MCF 10A (cell line): ENCODE measurements at places on chromosomes 5 and 9.

DNA sequence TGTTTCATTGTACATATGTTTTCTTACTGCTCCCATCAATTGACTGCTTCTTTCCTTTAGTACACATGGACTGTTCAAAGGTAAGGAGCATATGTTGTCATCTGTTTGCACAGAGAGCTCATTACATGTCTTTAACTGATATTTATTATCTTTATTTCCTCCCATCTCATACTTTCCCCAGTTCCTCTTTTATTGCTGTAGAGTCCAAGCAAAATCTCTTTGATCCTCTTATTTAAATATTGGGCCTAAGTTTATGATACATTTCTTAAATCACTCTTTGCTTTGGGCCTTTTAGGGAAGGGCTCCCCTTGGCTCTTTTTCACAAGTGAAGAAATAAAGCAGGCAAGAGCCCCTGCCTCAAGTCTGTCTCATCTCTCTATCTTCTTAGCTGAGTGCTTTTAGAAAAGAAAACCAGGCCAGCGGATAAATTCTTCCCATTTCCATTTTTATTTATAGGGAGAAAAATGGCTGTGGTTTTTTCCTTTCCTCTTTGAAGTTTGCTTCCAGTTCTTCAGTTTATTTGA, 152.4 kb downstream of the DOCK2 start:
- DNase-seq, result no peak

- DNase-seq, result no peak
These were observed 36.0 kb downstream of the UBE2D2 start for GRCh38 chr5:139597134-139597533.

DNA sequence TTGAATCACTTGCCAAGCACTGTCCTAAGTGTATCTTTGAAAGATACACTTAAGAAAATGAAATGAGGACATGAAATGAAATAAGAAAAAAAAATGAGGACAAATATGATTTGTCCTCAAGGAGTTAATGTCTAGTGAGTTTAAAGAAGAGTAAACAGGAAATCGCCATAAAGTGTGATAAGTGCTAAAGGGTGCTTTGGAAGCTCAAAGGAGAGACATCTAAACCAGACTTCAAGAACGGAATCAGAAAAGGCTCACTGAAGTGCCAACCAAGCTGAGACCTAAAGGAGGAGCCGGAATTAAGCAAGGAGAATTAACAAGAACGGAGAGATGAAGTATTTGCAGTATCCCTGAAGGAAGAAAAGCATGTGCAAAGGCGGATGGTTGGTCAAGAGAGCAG, 200.8 kb downstream of the CWC27 start:
- DNase-seq, result no peak

- no peak for DNase-seq
These were observed 9.8 kb downstream of the GCNT4 start for GRCh38 chr5:75042522-75042921.

GRCh38 chr9:7289773-7290172, 509.8 kb downstream of the DMAC1 start:
- no peak for DNase-seq

- DNase-seq, result no peak
These were observed 32.3 kb downstream of the MACIR start for GRCh38 chr5:103290846-103291245.

GRCh38 chr9:25449503-25449902, 228.7 kb downstream of the TUSC1 start:
- peak; percentile 1 for DNase-seq

- peak; percentile 71 for DNase-seq
These were observed 5.5 kb upstream of the DBN1 start for GRCh38 chr5:177478711-177479646.

DNA sequence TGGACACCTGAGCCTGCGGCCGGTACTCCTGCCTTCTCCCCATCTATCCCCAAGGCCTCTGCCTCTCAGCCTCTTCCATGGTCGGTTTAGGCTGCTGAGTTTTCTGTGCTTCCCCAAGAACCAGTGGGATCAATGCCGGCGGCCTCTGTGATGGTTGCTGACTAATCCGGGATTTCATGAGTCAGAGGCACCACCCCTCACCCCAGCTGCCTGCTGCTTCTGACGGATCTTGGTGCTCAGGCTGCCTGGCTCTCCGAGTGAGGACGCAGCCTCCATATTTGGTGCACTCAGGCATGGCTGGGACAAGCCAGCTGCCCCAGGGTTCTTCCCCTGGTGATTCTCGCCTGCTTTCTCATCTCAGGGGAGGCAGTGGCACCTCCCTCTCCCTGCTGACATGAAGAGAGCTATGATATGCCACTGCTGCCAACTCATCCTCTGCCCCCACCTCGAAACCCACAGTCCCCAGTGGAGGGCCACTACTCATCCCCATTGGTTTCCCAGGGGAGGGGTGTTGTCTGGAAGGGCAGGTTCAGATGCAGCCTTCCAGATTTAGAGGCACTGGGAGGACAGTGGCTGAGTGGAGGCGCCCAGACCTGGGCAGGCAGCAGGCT, 3.3 kb upstream of the MAN1B1 start:
- peak; percentile 96 for DNase-seq

GRCh38 chr9:113572076-113572861, 108.7 kb downstream of the RGS3 start:
- DNase-seq, result no peak

DNA sequence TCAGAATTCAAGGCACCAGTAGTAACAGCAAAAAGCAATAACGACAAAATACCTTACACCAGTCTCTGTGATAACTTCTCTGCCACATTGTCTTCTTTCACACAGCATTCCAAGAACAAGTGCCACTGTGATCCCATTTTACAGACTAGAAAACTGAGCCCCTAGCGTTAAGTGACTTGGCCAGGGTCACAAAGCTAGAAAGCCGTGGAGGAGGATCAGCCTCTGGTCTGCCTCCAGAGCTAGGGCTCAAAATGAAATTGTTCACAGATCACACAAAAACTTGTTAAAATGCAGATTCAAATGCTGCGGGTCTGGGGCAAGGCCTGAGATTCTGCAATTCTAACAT, 154.1 kb downstream of the FAM114A2 start:
- DNase-seq, result no peak

- DNase-seq, result no peak
These were observed at the start of gene EGFL7 for GRCh38 chr9:136662656-136663581. EGFL7 (plus strand) TSS chr9:136662916; CDS start chr9:136668283, 5,367 bp downstream.
